Stomach (tissue), 19 donors: ENCODE measurements at places on chromosomes 6 and 20. TPM values are rescaled to one million over a fixed set of nuclear protein-coding genes. Genes with fewer than 3 reads are reported as not detected.

Gene SLC13A3
- 0.61 TPM for polyA plus RNA-seq

Gene NRSN1
- polyA plus RNA-seq, result 0.68 TPM

Gene PDYN
- polyA plus RNA-seq, result not detected

Gene TOMM34
- polyA plus RNA-seq, result 15.4 TPM

Gene SNX21
- polyA plus RNA-seq, result 23.5 TPM
